ENCODE measurements at places on chromosomes 1 and 21. TPM values are rescaled to one million over a fixed set of nuclear protein-coding genes. Genes with fewer than 3 reads are reported as not detected.

GRCh38 chr1:208174200-208174599 lies 70.0 kb downstream of the PLXNA2 start:
- H3K27ac ChIP-seq: no peak overlapping the region
- H3K4me3 ChIP-seq: no peak overlapping the region
- H3K27me3 ChIP-seq: no peaks in the 10 kb centered on the region
- no peak for DNase-seq
- H3K4me1 ChIP-seq: peaks cover 21% of the 10 kb centered on the region

DNA sequence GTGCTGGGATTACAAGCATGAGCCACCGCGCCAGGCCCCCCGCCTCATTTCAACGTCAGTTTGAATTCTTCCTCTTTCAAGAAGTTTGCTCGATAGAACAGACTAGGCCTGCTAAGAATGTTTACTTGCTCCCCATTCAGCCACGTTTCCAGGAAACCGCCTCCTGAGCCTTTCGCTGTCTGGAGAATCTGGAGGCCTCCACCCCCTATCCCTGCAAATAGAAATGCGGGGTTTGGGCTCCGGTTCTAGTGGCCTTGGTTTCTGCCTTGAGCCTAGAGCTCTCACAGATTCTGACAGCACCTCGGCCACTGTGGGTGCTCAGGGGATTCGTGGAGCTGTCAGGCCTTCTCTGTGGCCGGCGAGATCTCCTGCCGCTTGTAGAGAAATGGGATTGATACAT lies 84.3 kb downstream of the UBIAD1 start:
- no peaks in the 10 kb centered on the region for H3K36me3 ChIP-seq
- peaks cover 37% of the 10 kb centered on the region for H3K27me3 ChIP-seq
- no peaks in the 10 kb centered on the region for H3K4me1 ChIP-seq
- no peak overlapping the region for H3K4me3 ChIP-seq
- no peak overlapping the region for H3K27ac ChIP-seq
- DNase-seq: peak; percentile 34

The TAL1 gene
- not detected for total RNA-seq

GRCh38 chr1:188240772-188241406 lies 1412.1 kb downstream of the PLA2G4A start:
- H3K4me1 ChIP-seq: no peaks in the 10 kb centered on the region
- H3K27ac ChIP-seq: no peak overlapping the region
- no peak for DNase-seq
- no peaks in the 10 kb centered on the region for H3K27me3 ChIP-seq
- H3K4me3 ChIP-seq: no peak overlapping the region

The CASQ1 gene
- total RNA-seq: 0.36 TPM

Measured in osteoblast (primary cell).